Stimulated activated CD4-positive, alpha-beta T cell treated with anti-CD3 and anti-CD28 coated beads, Interleukin-2, amount 100 ng/mL, for 48 hours (primary cell): ENCODE measurements at places on chromosomes 1 and 21.
A peak's percentile ranks its signal among the peaks of the same experiment; 100 is the strongest.

- no peak for DNase-seq
These were observed 12.4 kb upstream of the POFUT2 start for GRCh38 chr21:45299864-45300785.

- DNase-seq = no peak
These were observed 41.5 kb downstream of the CDK18 start for GRCh38 chr1:205545991-205546390.

- no peak for DNase-seq
These were observed 6.1 kb downstream of the SLC25A44 start for GRCh38 chr1:156200044-156200443.

GRCh38 chr1:187474336-187474735 lies 645.6 kb downstream of the PLA2G4A start:
- DNase-seq = no peak

- DNase-seq = no peak
These were observed 221.2 kb downstream of the SLC35F3 start for GRCh38 chr1:234125714-234126113.

DNA sequence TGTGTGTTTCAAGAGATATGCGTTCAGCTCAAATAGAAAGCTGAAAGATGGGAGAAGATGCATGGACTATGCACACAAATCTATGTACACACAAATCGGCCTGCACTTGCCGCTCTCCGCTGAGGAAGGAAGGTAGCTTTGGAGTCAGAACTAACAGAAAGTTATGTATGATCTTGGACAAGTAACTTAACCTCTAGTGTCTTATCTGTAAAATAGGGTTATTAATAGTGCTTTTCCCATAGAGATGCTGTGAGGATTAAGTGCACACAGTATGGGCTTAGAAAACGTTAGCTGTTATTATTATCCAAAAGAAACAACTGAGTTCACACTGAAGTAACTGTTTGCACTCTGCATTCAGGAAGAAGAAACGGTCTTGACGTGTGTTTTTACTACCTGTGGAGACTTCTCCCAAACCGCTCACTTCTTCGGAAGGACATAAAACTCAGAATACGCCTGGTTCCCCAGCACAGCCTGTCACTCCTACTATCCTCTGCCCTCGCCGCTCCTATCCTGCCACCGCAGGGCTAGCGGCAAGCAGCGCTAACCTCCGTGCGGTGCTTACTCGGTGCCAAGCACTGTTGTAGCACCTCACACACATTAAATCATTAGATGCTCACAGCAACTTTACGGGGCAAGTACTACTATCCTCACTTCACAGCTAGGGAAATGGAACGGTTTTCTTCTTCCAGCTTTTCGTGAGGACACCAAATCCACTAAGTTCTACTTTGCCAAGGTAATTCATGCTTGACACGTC lies 1.3 kb downstream of the TGFBR3 start:
- DNase-seq = peak; percentile 47

DNA sequence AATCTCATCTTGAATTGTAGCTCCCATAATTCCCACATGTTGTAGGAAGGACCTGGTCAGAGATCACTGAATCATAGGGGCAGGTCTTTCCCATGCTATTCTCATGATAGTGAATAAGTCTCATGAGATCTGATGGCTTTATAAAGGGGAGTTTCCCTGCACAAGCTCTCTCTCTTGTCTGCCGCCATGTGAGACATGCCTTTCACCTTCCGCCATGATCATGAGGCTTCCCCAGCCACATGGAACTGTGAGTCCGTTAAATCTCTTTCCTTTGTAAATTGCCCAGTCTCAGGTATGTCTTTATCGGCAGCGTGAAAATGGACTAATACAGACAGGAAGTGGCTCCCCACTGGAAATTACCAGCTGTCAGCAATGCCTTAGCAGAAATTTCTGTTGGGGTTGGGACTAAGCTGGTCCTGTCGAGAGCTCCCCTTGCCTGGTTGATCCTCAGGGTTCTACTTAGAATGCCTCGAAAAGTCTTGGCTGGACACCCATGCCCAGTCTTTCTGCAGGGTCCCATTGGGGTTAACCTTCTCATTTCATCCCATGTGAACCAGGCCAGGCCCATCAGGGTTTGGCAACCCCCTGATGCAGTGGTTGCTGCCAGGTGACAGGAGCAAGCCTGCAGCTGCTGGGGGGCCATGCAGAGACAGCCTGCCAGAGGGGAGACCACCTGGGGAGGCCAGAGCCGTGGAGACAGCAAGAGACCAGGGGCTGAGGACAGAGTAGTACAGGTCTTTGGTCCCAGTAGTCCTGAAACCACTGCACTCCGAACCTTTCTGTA lies 2.8 kb upstream of the ABCG1 start:
- no peak for DNase-seq

DNA sequence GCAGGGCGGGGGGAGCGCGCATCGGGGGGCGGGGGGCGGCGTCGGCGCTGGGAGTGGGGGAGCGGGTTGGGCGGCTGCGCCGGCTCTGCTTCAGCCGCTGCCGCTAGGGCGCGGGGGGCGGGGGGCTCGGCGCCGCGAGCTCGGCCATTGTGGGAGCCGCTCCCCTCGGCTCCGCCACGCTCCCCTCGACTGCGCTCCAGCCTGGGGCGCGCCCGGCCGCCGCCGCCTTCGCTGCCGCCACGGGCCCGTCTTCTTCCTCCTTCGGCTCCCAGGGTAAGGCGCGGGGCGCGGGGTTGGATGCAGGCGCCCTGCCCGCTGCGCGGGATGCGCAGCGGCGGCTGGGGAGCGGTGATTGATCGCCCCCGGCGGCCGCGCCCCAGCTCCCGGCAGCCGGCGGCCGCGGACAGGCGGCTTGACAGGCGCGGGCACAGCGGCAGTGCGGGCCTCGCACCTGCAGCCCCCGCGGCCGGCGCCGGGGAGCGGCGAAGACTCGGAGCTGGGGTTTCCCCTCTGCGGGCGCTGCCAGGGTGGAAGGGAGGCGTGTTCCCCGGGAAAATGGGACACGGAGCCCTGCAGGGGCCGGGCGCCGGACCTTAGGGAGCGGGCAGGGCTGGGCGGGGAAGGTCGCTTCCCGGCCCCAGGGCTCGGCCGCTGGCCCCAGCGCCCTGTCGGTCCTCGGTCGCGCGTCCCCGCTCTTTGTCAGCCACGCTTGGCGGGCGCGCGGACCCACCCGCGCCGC lies 55.3 kb downstream of the NDUFS5 start:
- DNase-seq = no peak

DNA sequence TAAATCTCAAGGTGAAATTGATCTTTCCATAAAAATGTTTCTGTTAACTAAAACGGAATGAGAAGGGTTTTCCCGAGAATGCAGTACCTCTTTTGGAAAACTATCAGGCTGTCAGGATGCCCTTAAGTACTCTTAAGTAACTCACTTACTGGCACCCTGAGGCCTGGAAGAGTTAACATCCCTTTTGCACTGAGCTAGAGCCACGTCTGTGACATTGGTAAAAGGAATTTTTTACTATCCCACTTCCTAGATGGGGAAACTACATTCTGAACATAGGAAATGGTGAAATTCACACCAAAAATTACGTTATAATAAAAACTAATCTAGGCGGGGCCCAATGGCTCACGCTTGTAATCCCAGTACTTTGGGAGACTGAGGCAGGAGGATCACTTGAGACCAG lies 39.7 kb upstream of the MAP10 start:
- no peak for DNase-seq

GRCh38 chr21:36428761-36429432 lies 43.7 kb downstream of the CHAF1B start:
- no peak for DNase-seq

DNA sequence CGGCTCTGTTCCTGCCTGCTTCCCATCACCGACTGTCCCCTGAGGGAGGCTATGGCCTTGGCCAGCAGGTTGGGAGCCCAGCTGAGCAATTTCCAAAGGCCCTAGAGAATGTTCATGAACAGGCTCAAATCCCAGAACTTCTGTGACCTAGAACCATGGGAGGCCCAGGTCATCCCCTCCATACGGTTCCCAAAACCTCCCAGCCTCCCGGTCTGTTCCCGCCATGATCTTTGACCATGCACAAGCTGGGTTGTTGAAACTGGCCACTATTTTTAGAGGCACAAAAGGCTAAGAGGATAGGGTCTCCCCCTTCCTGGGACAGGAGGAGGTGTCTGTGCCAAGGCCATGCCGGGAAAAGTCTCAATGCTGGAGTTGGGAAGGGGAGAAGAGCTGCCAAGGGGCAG lies 27.5 kb downstream of the EPHA2 start:
- no peak for DNase-seq

DNA sequence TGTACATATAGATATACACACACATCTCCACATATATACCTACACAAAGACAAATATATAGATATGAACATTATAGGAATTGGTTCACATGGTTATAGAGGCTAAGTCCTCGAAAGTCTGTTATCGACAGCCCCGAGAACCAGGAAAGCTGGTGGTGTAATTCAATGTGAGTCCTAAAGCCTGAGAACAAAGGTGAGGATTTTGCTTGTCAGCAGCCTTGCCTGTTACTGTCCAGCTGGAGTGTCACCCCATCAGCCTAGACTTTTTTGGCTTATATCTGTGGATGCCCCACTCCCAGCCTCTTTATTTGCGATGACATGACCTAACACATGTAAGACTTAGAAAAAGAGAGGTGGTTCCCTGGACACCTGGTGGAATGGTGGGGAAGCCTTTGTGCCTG lies 97.0 kb downstream of the GIPC2 start:
- no peak for DNase-seq

DNA sequence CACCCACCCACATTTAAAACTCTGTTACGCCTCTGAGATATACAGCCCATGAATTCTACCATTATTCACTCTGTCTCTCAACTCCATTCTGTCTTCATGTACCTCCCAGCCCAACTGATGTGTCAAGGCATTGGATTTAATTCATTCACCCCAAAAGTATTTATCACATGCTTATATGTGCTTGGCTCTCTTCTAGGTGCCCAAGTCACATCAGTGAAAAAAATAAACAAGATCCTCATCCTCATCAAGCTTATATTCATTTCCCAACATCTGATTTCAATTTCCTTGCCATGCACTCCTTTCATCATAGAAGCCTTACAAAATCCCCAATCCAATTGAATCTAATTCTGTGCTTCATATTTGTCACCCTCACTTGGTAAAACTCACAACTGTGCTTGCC lies 967.6 kb downstream of the LTN1 start:
- no peak for DNase-seq

DNA sequence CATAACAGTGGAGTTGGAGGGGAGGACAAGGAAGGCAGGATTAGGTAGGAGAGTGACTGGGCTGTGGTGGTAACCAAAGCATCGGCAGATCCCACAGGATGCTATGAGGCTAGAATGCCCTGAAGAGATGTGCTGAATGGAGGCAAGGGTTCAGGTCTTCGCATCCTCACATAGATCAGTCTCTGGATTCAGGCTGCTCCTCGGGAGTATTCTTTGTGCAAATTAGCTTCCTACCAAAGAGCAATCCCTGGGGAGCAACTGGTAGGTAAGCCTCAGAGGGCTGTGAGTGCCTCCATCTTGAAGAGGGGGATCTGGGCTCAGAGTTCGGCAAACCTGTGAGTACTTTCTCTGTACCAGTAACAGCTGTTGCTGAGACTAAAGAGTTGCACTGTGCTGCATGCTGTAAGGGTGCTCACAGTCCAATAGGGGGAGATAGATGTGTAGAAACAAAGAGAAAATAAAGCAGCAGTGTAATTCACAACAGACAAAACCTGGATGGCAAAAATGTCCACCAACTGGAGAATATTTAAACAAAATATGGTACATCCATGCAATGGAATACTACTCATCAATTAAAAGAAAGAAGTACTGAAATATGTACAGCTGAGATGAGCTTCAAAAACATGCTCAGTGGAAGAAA lies 322.4 kb upstream of the DEPDC1 start:
- no peak for DNase-seq

DNA sequence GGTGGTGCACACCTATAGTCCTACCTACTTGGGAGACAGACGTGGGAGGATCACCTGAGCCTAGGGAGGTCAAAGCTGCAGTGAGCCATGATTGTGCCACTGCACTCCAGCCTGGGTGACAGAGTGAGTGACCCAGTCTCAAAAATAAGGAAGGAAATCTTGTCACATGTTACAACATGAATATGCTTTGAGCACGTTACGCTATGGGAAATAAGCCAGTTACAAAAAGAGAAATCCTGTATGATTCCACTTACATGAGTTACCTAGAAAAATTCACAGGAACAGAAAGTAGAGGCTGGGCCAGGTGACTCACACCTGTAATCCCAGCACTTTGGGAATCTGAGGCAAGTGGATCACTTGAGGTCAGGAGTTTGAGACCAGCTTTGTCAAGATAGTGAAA lies 6.7 kb upstream of the PADI6 start:
- no peak for DNase-seq

DNA sequence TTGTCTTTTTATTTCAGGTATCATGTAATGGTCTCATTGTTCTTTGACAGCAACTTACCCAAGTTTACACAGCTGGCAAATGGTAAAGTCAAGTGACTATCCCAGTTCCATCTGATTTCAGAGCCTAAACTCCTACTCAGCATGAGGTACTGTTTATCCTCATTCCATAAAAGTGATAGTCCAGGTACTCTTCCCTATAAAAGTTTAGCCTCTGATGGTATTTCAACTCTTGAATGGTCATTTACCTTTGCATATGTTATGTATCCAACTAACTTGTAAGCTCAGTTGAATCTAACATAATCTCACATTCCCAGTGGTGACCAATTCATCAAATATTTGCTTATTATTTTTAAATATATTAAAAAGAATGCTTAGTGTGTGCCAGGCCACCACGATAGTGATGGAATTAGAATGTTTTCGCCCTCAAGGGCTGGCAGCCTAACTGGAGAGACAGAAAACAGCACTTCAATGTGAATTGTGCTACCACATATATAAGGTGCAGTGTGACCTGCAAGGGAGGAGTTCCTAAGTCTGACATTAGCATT lies 307.1 kb downstream of the CTH start:
- no peak for DNase-seq
